T follicular helper cell (primary cell): ENCODE measurements at places on chromosomes 5 and 9.
A peak's percentile ranks its signal among the peaks of the same experiment; 100 is the strongest.

- DNase-seq: peak; percentile 41
Observed at GRCh38 chr9:96450613-96451528, 902 bp downstream of the HABP4 start.

GRCh38 chr5:173829826-173830225, 58.3 kb upstream of the CPEB4 start:
- no peak for DNase-seq

DNA sequence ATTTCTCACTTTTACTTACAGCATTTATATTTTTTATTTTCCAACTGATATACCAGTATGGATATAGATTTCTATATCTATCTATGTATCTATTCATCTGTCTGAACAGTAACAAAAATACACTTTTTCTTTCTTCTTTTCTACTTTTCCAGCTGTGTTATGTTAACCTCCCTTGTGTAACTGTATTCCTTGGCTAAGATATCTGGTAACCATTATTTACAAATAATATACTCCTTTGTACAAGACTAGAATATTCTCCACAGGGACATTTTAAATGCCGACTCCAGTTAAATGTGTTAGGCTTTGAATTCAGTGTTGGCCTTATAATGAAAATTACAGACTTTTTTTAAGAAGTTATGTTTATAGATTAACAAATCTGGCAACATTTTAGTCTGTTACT, 168.7 kb downstream of the XRCC4 start:
- DNase-seq: no peak

GRCh38 chr5:136205941-136206340, 13.0 kb upstream of the SMIM32 start:
- no peak for DNase-seq

DNA sequence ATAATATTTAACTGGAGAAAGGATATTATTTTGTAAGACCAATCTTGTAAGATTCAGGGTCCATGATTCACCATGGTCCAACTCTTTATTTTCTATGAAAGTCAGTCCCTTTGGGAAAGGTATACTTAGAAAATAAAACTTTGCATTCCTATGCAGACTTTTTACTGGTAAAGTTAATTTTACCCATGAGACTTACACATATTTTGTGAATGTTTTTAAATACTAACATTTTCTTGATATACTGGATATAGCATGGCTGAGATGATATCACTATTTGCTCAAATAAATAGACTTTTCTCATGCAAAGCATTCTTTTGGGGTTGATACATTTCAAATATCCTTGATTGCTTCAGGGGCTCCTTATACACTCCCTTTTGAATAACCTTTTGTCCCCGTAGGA, 512.1 kb downstream of the MAN2A1 start:
- no peak for DNase-seq

DNA sequence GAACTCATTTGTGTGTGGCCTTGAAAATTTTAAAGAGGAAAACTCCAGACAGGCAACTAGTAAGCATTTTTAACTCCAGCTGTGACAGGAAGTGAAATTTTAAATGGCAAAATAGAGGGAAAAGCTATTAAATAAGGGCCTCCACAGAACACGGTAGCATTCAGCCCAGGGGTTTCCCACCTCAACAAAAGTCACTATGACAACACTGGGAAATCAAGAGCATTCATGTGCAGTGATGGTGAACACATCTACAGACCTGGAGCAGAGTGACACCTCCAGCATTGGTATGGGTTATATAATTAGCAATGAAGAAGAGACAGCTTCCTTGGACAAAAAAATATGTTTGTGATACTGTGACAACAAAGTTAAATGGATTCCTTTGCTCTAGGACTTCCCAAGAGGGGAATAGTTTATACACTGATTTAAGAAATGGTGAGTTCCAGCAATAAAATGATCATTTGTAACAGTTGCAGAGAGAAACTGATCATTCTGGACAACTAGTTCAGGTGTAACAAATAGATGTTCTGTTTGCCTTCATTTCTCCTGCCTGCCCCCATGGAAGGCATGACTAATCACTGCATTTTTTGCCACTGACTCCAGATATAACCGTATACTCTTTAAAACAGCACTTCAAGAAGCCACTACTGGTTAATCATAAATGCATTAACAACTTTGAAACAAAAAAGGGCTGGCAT, 93.3 kb upstream of the SLC44A1 start:
- DNase-seq: no peak

DNA sequence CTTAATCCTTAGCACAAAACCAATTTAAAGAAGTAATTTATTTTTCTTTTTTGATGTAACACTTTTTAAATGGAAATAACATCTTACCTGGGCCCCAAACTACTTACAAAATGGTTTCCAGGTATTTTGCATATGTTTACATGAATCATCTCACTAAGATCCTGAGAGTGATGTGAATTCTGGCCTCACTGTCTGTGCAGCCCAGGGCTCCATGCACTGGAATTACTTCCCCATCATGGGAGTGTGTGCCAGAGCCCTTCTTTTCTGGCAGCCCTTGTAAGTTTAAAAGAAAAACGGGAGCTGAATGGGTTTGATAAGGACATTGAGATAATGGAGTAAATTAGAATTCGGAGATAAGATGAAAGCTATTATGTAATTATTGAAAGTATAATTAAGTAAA, 12.2 kb upstream of the F2R start:
- DNase-seq: no peak

DNA sequence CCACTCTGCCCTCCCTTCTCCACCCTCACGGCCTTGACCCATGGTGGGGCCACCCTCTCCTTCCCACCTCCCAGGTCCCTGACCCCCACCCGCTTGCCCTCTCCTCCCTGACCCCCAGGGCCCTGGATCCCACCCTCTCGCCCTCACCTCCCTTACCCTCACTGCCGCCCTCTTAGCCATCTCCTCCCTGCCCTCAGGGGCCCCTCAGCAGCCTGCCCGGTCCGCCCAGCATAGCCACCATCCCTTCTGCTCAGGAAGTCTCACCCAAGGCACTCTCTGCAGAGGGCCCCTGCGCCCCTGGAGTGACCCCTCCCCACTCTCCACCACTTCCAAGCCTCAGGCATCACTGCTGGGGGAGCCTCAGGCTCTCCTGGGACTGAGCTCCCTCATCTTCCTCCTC, 66.3 kb downstream of the MRPL36 start:
- DNase-seq: no peak

GRCh38 chr9:92275541-92275940, 18.0 kb downstream of the IARS1 start:
- no peak for DNase-seq

DNA sequence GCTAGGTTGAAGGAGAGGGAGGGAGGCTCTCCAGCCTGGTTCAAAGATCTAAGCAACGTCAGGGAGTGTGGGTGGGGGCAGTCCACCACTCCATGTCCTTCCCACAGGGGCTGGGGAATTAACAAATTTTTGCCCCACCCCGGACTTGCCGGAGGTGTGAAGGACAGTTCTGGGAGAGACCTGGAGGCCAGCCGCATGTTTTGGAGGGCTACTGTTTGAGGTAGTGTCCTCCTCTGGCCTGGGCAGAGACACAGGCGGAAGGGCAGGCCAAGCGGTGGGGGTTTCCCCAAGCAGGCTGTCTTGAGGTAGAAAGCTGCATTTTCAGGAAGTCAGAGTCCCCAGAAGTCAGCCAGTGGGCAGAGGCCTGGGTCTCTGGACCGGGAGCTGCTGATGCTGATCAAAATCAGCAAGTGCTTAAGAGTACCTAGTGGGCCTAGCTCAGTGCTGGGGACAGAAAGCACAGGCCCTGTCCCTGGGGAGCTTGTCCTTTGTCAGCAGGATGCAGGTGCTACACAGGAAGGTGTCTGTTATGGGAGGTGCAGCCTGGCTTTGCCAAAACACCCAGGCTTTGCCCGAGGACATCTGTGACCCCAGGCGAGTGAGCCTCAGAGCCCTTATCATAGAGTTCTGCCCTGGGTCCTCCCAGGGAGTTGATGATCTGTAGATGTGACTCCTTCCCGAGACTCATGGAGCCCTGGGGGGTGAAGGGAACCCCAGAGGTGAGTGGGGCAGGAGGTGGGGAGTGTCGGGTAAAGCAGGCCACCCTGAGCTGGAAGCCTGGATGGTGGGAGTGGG, 18.5 kb downstream of the JADE2 start:
- DNase-seq: no peak

- DNase-seq: no peak
Observed at GRCh38 chr5:168477060-168477459, 9.2 kb upstream of the RARS1 start.

GRCh38 chr9:69649566-69650250, 22.5 kb downstream of the APBA1 start:
- no peak for DNase-seq

DNA sequence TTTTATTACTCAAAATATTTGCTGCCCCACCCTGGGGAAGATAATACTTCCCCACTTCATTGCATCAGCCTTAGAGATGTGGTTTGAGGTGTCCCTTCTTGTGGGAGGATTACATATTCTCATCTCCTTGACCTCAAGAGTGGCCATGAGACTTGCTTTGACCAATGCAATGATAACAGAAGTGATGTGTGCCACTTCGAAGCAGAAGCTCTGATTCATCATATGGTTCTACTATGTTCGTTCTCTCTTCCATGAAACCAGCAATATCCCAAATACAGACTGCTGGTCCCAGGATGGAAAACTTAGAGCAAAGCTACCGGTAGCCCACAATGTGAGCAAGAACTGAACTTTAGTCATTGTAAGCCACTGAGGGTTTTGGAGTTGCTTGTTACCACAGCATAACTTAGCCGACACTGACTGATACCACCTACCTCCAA, 92.0 kb downstream of the THBS4 start:
- no peak for DNase-seq

DNA sequence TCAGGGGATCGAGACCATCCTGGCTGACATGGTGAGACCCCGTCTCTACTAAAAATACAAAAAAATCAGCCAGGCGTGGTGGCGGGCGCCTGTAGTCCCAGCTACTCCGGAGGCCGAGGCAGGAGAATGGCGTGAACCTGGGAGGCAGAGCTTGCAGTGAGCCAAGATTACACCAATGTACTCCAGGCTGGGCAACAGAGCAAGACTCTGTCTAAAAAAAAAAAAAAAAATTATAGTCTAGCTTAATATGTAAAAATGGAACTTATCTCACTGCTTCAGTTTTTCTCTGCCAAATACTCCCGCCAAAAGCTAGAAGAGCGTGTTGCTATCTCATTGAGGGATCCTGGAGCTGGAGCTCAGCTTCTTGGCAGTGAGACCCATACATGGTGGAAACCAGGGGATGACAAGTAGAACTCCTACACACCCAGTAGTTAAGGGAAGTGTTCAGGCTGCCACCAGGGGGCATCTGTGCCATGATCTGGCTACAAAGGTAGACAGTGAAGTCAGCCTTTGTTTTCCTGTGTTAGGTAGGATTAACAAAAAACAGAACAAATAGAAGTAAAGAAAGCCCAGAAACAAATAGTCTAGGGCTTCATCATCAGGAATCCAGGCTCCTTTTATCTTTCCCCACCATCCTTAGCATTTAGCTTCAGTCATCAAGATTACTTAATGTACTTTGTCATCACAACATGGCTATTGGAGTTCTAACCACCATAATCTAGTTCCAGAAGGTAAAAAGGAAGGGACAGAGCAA, 33.6 kb upstream of the GLIPR2 start:
- DNase-seq: peak; percentile 80

DNA sequence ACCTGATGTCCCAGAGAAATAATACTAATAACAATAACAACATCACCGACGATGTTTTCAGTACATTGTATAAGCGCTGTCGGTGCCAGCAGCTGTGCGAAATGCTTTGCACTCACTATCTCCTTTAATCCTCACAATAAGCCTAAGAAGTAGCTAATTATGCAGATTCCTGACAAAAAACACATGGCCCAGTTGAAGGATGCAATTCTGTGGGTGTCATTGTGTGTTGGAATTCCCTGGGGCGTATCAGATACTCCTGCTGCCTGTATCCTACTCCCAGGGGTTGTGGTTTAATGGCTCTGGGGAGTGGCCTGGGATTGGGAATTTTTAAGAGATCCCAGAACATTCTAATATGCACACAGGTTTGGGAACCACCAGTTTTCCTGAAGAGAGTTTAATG, 154.0 kb downstream of the RGS3 start:
- DNase-seq: no peak

DNA sequence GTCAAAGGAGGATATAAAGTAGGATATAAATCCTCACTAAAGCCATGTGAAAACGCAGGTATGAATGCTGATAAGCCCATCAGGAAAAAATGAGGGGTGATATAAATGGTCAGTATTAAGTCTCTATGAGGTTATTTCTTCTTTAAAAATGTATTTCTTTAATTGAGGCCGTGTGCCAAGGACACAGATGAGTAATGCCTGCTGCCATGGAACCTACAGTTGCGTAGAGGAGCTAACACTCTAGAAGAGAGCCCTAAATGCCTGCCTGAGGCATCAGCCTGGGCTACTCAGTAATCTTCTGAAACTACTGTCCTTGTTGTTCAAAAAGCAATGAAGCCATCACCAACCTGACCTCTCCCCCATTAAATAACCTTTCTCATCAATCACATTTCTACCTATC, 84.9 kb downstream of the KLHL3 start:
- DNase-seq: no peak

GRCh38 chr5:146047396-146047795, 58.0 kb downstream of the PLAC8L1 start:
- DNase-seq: no peak

DNA sequence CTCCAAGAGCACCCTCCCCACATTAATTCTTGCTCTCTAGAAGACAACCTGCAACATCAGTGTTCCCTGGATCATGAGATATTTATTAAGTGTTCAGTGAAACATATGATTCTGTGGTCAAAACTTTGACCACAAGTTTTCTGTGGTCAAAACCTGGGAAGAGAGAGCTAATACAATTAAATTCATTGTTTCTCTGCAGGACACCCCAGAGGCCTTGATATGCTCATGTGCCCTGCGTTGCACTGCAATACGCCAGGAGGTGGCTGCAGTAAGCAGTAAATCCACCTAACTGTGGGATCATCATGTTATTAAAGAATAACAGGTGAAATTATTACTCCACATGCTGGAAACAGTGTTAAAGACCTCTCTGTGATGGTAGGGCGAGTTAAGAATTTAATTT, 109.3 kb upstream of the SPDL1 start:
- DNase-seq: no peak

DNA sequence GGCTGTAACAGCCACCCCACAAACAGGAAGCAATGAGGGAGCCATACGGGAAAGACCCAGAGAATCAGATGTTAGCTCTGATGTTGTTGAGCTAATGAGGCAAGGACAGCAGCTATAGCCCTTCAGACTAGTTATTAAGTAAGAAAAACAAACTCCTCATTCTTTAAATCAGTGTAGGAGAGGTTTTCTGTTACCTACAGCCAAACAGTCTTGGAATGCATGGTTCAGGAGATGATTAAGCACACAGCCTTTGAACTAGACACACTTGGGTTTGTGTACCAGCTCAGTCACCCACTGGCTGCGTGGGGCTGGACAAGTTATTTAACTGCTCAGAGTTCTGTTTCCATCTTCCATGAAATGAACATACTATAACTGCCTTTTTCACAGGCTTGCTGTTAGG, 68.1 kb downstream of the SPOCK1 start:
- DNase-seq: no peak
